ENCODE measurements at places on chromosomes 5 and 9. TPM values are rescaled to one million over a fixed set of nuclear protein-coding genes. Genes with fewer than 3 reads are reported as not detected.

INSL4 gene
- total RNA-seq, result not detected

FBXO10 gene
- total RNA-seq, result 29.5 TPM

CDC26 gene
- total RNA-seq, result 32.1 TPM

DNA sequence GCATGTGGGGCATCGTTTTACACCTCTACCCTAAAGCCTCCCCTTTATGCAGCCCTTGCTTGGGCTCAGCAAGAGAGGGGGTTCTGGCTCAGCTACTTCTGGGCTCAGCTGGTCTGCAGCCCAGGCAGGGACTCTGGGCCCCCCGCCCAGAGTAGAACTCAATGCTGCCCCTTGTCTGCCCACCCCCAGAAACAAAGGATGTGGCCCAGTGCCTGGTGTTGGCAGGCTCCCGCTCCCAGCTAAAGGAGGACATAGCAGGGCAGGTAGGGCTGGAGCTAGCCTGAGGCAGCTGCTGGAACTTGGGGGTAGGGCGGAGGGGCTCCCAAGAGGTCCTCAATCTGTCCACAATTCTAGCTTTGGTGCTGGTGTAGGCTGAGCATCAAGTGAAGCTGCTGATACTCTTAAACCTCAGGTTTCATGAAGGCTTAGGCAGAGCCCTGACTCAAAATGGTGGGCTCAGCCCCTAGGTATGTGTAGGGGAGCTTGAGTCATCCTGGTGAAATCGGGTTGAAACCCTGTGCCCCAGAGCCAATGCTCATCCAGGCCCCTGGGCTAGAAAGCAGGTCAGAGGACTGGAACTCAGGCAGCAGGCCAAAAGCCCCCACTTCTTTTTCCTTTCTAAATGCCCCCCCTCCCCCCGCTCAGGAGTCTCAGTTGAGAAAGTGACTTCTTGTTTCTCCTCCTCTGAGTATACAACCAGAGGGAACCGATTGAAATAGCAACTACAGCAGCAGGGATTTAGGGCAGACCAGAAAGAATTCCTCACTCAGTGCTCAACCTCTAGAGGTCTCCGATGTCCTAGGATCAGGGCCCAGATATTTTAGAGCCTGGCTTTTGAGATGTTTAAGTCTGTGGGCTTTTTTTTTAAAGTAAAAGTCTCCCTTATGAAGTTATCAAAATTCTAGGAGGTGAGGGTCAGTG lies 11.4 kb downstream of the PSD2 start:
- no peak for DNase-seq

GRCh38 chr9:69975681-69976080 lies 68.0 kb upstream of the MAMDC2 start:
- no peak for DNase-seq

DNA sequence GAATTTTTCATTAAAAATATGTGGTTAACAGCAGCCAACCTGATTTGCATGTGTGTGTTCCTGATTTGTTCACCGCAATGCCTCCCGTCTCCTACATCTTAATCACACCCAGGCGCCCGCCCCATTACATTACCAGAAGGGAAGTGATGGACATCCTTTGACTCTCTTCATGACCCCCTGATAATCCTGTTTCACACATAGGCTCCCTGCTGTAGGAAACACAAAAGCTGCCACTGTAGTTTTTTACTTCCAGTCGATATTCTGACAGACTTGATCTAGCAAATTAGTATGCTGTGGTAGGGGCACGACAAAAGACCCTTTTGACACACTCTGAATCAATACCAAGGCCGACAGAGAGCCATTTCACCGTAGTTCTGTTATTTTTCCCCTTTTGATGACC lies 287.8 kb upstream of the ISL1 start:
- no peak for DNase-seq

All from tongue (tissue), 3 donors.